Hindlimb muscle (tissue), 1 donor: ENCODE measurements at places on chromosomes 6 and 20. TPM values are rescaled to one million over a fixed set of nuclear protein-coding genes. Genes with fewer than 3 reads are reported as not detected.

- no peak for DNase-seq
Measured at GRCh38 chr20:46062621-46063020, 27.1 kb downstream of the NCOA5 start.

- peak; percentile 28 for DNase-seq
Measured at GRCh38 chr20:6732001-6732447, 35.5 kb upstream of the BMP2 start.

- DNase-seq, result no peak
Measured at GRCh38 chr6:133609415-133610226, 279.3 kb upstream of the TCF21 start.

GRCh38 chr6:89290401-89291155 lies 24.5 kb downstream of the GABRR2 start:
- DNase-seq, result no peak

GRCh38 chr6:27616328-27617045 lies 143.6 kb upstream of the ZNF184 start:
- DNase-seq, result no peak

DNA sequence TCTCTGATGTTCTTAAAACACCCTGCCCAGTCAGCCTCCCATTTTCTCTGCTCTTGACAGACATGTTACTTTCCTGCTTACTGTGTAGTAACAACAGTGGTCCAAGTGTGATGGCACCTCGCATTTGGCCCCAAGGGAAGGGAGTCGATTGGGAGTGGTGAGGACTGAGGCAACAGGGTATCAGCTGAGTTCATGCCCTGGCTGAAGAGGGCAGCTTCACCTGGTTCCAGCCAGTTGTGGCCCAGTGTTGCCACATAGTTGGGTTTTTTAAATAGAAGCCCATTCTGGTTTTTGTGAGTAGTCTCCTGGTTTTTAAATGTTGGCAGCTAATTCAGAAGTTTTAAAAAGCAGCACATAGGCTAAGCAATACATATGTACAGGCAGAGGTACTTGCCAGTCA lies 37.2 kb downstream of the ARFGEF2 start:
- no peak for DNase-seq

Gene PRRT1
- polyA plus RNA-seq, result 1.6 TPM

Gene CST5
- polyA plus RNA-seq, result not detected

Gene HUS1B
- not detected for polyA plus RNA-seq

Gene BMP6
- 1.1 TPM for polyA plus RNA-seq

Gene CEP43
- 14.3 TPM for polyA plus RNA-seq
